ENCODE measurements at places on chromosomes 6 and 20.

DNA sequence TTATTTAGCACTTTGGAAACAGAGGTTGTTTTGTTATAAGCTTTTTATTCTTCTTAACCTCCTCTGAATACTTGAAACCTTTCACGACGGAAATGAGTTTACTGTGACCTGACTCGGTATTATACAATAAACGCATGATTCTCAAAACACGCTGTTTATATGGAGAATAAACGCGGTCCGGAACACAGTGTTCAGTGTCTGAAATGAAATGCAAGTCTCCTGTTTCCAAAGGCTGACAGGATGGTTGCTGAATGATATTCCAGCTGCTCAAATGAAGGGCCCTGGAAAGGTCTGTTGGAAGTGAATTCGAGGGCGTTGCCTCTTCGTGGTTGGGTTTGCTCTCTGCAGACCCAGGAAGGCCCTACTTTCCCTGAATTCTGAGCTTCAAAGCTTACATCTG lies 83.4 kb downstream of the RSPH3 start:
- DNase-seq: no peak

GRCh38 chr6:156651486-156651885 lies 125.7 kb upstream of the ARID1B start:
- peak; percentile 28 for DNase-seq

GRCh38 chr6:93454533-93454932 lies 35.2 kb upstream of the EPHA7 start:
- DNase-seq: no peak

GRCh38 chr6:128121190-128121589 lies 220.3 kb upstream of the THEMIS start:
- DNase-seq: no peak

DNA sequence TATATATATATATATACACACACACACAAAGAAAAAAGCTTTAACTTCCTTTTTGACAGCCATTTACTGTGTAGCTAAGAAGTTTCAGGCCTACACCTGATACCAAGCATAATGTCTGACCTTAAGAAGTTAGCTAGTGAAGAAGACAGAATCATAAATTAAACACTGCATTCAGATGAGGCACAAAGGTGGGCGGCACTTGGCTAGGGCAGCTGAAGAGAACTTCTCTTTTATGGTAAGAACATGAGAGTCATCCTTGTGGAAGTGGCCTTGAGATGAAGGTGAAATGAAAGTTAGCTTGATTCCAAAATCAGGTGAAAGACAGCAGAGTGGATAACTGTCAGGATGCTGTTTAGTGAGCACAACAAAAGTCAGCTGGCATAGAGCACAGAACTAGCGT lies 46.5 kb downstream of the HTR1B start:
- no peak for DNase-seq

DNA sequence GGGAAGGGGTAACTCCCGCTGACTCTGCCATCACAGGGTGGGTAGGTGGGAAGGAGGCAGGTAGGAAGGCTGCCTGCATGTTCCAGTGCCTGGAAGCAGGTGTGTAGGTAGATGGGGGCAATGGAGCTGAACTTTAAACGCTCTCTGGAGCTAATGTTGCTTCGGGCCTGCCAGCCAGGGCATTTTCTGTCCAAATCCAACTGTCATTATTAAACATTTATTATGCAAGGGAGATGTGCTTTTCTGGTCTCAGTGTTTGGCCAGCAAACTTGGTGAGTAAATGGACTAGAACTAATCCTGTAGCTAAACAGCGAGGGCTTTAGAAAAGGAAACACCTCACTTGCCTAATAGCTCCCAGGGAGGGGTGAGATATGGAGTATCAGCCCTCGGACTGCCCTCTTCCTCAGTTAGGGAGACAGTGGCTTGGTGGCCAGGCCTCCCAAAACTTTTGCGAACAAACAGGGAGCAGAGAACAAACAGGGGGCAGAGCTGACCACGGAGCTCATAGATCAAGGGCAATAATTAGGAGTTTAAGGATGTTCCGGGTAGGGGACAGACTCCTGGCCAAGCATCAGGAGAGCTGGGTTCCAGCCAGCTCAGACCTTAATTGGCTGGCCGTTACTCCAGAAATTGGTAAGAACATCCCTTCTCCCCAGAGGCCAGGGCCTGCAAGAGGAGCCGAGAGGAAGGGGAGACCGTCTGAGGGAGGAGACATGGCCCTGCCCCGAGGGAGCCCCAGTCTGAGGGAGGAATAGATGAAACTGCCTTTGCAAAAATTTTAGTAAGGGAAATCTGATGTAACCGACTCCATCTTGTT lies 131.1 kb downstream of the VEGFA start:
- DNase-seq: no peak

- no peak for DNase-seq
Measured at GRCh38 chr6:146898888-146899227, 300.1 kb downstream of the ADGB start.

- DNase-seq: no peak
Measured at GRCh38 chr20:12512755-12513154, 496.0 kb upstream of the SPTLC3 start.

Data from MV-4-11 (cell line).